HCT116 (cell line): ENCODE measurements at places on chromosomes 11 and 22. TPM values are rescaled to one million over a fixed set of nuclear protein-coding genes. Genes with fewer than 3 reads are reported as not detected.
A peak's percentile ranks its signal among the peaks of the same experiment; 100 is the strongest.

APOBEC3H gene
- total RNA-seq, result 1.8 TPM

CCDC73 gene
- total RNA-seq, result not detected

OR5A1 gene
- total RNA-seq, result not detected

ANO5 gene
- 1.1 TPM for total RNA-seq

TENM4 gene
- 0.05 TPM for total RNA-seq

DNA sequence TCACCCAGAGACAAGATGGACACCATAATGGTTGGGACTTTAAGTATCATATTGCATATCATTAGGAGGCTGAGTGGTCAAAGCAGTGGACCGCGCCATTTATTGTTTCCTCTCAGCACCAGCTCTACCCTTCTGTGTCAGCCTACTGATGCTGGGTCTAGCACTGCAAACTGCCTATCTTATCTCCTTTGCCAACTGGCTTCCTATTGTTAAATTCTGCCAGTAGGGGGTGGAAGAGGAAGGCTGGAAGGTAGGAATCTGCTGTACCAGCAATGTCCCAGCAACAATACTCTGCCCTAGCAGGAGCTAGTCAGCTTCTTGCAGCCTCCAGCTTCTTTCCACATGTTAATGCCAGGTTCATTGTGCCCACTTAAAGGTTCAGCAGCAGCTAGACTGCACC, 367.1 kb upstream of the PDGFD start:
- no peak for DNase-seq

GRCh38 chr11:46888636-46889035, 29.7 kb downstream of the LRP4 start:
- DNase-seq, result no peak

DNA sequence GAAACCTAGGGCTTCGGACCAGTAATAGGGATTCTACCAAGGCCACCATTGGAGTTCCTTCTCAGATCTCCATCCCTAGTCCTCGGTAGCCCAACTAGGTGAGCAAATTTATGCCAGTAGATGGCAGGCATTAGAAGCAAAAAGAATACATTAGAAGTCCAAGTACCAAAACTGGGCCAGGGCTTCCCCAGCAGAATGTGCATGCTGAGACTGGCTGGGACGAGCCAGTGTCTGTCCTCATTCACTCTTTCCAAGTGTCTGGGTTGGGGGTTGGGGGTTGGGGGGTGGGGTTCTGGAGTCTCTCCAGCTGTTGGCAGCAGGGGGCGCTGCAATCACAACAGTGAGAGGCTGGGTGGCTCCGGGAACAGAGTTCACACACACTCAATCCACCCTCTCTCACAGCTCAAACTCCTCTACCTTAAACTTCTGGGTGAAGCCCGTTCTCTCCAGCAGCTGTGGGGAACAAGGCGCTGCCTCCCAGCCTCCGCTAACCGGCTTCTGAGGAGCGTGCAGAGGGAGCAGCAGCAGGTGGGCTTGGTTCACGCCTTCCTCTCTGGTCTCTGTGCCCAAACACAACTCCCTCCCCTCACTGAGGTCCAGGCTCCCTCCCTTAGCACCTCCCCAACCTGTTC, 57.5 kb downstream of the BTG4 start:
- DNase-seq, result no peak

DNA sequence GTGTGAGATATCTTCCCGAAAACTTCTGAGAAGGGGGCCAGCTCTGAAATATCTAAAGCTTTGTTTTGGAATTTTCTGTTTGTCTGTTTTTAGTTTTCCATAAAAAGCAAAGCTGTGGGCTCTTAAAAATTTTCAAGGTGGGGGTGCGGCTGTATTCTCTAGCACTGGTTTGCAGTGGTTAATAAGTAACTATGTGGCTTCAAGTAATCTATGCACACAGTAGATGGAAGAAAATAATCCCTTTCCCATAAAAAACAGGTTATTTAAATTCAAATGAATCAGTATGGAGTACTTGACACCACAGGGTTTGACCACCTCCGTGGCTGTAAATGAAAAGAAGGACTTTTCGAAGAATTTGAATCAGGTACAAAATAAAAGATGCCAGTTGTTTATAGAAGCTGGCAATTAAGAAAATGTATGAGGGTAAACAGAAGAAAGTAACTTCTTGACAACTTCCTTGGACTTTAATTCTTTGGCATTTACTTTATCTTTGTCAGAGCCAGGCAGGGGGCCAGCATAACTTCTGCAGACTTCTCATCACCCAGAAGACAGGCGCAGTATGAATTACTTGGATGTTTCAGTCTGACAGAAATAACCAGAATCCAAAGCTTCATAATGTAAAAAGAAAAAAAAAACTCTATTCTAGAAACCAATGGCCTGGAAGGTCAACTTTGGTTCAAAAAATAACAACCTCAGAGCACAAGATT, 981.0 kb downstream of the DLG2 start:
- no peak for DNase-seq

GRCh38 chr22:38305471-38306448, 11.5 kb downstream of the CSNK1E start:
- no peak for DNase-seq

- DNase-seq, result no peak
These were observed 18.1 kb upstream of the SCGB1A1 start for GRCh38 chr11:62400760-62401159.

GRCh38 chr11:43012606-43013005, 299.2 kb upstream of the API5 start:
- no peak for DNase-seq

- DNase-seq, result no peak
These were observed 1290.9 kb downstream of the BRD1 start for GRCh38 chr22:48536541-48537342.

GRCh38 chr11:123537726-123538125, 107.7 kb downstream of the GRAMD1B start:
- DNase-seq, result no peak

GRCh38 chr22:50531546-50531961, 1.7 kb upstream of the TYMP start:
- no peak for DNase-seq

DNA sequence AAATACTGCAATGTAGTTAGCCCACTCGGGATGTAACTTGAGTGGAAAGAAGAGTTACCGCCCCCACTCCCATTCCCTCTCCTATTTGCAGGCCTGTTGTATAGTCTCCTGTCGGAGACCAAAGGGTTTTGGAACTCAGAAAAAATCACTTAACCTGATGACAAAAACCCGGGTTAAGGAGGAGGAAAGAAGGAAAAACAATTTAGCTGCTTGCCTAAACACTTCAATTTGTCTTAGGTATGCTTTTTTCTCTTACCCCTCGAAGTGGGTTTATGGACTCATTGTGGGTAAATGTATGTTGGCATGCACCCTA, 2.2 kb downstream of the YAP1 start:
- peak; percentile 18 for DNase-seq

- DNase-seq, result peak; percentile 41
These were observed 38.3 kb downstream of the IRAG1 start for GRCh38 chr11:10655227-10655626.

- DNase-seq, result no peak
These were observed 26.2 kb downstream of the IGHMBP2 start for GRCh38 chr11:68929706-68930570.

GRCh38 chr11:116852261-116853031, 15.0 kb upstream of the APOA1 start:
- DNase-seq, result no peak

DNA sequence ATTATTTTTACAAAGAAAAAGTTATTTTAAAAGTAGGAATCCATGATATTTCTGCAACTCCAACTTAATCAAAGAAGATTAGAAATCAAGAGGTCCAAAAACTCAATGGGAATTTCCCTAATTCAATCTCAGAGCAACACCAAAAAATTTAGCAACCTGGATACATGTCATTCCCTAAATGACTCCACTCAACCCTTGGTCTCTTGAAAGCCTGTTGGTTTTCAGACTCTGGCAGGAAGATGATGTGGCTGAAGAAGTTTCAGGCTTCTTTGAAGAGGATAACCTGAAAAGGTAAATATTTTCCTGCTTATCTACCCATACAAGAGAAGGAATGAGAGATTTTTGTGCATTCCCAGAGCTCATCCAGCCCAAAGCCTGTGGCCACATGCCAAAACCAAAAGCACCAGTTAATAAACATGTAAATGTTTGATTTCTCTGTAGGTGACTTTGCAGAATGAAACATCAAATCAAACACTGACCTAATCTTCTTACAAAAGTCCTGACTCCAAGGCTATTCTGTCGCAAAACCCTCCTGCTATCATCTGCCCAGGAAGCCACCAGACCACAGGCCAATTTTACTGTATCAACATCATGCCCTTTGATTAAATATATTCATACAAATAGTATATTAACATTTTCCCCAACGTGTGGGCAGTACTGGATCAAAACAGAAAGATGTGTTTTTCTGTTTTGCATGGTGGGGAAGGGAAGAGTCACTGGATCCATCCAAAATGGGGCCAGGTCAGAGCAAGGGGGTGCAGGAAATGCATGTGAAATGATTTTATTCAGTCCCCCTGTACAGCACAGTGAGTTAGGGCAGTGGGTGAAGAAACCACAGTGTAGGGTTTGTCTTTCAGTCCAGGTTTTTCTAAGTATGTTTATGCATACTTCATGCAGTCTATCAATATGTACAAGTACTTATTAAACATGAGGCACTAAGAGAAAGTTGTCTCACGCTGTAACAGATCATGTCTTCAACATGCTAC, 38.8 kb downstream of the SMCO4 start:
- DNase-seq, result no peak

DNA sequence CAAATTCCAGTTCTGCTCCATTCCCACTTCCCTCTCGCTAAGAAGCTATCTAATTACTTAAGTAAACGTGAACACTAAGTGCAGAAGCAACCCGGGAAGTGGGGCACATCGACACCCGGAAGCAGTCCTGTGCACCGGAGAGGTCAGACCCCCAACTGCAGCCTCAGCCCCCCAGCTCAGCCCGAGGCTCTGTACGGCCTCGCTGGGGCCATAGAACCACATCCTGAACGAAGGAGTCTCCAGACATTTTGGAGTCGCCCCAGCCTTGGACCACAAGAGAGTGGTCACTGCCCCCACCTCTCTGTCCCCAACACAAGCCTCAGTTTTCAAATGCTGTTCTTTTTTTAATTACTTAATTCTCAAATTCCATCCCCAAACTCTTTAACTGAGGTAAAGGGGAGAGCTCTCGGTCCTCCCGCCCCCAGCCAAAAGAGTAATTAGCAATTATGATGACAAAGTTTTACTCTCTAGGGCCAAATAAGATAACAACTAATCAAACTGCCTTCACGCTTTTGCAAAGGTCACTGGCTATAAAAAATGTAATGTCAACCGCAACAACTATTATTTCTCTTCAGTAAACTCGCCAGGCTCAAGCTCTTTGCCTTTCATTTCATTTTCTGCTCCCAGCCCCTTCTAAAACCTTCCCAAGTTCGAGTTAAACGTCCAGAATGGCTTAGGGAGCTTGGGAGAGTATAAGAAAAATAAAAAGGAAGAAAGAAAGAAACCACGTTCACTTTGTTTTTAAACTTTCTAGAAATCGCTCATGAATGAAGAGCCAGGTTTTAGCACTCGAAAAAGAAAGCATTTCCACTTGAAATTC, 2.2 kb downstream of the PAX6 start:
- no peak for DNase-seq

DNA sequence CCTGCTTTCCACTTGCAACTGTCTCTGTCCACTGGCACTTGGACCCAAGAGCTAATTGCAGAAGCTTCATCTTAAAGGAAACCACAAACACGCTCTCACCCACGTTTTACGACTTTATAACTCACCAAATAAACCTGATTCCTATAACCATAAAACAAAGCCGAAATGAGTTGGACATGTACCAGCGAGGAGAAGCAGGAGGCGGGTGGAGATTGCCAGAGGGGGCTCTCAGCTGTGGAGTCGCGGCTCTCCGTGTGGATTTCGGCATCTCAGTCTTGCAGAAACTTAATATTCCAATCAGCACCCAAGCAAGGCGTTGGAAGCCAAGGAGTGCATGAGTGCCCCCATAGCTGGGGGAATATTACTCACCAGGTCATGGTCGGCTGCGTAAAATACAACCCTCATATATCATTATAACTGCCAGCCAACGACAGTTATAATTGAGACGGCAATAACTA, 483.6 kb downstream of the MN1 start:
- no peak for DNase-seq

GRCh38 chr11:22807855-22808570, 21.6 kb downstream of the SVIP start:
- no peak for DNase-seq

DNA sequence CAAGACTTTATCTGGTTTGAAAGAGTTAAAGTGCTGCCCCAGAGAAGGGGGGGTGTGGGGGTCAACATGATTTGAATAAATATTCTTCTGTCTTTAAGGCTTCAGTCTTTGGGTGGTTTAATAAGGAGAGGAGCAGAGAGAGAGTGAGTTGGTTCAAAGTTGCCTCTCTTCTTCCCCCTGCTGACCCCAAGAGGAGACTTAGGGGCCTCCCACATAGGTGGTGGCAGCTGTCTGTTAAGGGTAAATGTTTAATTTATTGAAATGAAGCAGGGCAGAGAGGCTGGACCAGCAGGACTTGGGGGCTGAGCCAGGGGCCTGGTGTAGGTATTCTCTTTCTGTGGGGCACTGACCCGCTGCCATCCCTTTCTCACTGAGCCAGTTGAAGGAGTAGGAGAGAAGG, 5.5 kb downstream of the POU2F3 start:
- no peak for DNase-seq

DNA sequence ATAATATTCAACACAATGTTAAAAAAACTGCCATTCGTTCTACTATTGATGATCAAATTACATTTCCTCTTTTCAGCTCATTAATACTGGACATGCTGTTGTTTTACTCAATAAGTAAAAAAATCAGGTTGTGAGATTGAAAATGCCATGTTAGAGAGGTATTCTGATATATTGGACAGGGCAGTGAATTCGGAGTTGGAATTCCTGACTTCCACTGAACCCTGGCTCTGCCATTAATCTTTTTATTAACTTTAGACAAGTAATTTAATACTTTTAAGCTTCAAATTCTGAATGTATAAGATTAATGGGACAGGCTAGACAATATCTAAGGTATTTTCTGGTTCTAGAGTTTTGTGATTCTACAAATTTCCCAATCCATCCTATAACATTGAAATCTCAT, 12.2 kb upstream of the NOX4 start:
- no peak for DNase-seq
